WERI-Rb-1 (cell line): ENCODE measurements at places on chromosomes 2 and 18.

DNA sequence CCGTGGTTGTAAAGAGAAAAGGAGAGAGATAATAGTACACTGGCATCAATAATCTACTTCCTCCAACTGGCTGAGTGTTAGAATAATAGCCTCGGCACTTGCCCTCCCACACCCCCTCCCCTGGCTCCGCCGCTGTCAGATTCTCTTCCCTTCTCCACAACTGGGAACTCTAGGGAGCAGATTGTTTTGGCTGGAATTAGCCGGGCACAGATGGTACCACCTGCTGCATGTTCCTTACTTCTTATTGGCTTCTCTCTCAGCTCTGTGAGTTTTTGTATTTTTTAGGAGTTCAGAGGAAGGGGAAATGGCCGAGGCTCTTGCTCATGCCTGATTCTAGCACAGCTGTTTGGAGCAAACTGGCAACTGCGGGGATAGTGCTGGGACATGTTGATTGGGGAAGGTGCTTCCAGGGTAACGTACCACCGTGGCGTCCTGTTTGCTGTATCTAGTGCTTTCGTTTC lies 140.0 kb downstream of the ZEB2 start:
- DNase-seq, result peak; percentile 19

DNA sequence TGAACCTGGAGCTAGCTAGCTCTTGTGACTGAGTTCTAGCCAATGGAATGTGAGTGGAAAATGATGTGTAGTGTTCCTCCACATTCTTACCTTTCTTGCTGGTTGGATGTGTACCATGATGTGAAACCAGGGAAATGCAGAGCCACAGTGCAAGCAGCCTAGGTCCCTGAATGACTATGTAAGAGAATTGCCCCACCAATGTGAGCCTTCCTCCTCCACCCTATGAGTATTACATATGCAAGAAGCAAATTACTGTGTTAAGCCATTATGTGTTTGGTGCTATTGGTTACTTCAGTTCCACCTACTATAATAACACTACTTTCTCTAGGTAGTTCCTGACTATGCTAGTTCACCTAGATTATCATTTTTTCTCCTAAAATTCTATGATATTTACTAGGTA lies 39.6 kb downstream of the LCLAT1 start:
- DNase-seq, result no peak

DNA sequence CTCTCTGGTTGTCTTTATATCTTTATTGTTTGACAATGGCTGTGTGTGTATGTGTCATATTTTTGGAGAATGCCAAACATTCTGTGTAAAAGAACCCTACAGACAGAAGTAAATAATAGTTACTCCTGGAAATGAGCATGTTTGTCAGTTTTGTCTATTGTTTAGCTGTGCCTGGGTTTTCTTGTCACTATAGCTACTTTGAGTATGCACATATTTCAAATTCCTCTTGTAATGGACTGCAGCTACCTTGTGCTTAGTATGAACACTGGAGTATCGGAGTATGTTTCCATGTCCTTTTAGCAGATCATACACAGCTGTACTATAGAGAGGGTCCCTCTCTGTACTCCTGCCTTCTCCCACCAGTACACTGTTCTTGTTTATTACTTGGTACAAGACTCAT lies 58.0 kb upstream of the DOCK10 start:
- DNase-seq, result no peak

DNA sequence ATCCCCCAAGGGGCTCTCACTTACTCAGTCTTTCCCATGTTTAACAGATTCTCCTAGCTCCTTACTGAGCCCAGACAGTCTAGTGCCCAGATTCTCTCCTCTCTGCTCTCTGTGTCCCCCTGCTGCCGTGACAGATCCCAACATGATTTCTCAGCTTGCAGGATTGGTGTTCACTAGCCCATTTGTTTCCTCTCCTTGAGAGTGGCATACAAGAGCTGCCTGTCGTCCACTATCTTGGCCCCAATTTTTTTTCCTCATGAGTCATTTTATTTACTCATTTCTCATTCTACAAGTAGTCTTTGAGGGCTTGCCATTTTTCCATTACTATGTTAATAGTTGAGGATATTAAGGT lies 199.9 kb upstream of the FN1 start:
- no peak for DNase-seq

DNA sequence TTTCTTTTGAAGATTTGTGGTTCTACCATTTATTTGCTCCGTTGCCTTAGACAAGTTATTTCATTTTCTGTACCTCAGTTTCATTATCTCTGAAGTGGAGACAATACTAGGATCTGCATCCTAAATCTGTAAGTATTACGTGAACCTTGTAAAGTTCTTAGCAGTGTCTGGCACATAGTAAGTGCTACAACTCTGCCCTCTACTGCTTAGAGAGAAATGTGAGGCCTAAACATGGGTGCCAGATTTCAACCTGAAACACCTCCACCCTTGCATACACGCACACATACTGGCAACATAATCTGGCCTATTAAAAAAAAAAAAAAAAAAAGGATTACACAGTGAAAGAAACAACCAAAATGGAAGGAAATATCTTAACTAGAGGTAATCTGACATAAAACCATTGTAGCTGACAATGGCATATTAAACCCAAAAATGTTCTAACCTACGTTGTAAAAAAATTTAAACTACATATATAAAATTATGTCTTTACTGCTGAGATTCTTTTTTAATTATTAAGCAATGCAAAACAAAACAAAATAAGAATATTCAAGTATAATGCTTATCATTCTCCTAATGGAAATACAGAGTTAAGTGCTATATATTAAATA lies 132.6 kb downstream of the MAP2 start:
- DNase-seq, result peak; percentile 24

- no peak for DNase-seq
Measured at GRCh38 chr2:57696016-57696415, 350.6 kb upstream of the VRK2 start.

GRCh38 chr2:32484937-32485336 lies 128.1 kb downstream of the BIRC6 start:
- DNase-seq, result no peak

GRCh38 chr2:64626963-64627760 lies 26.6 kb downstream of the SERTAD2 start:
- peak; percentile 95 for DNase-seq

DNA sequence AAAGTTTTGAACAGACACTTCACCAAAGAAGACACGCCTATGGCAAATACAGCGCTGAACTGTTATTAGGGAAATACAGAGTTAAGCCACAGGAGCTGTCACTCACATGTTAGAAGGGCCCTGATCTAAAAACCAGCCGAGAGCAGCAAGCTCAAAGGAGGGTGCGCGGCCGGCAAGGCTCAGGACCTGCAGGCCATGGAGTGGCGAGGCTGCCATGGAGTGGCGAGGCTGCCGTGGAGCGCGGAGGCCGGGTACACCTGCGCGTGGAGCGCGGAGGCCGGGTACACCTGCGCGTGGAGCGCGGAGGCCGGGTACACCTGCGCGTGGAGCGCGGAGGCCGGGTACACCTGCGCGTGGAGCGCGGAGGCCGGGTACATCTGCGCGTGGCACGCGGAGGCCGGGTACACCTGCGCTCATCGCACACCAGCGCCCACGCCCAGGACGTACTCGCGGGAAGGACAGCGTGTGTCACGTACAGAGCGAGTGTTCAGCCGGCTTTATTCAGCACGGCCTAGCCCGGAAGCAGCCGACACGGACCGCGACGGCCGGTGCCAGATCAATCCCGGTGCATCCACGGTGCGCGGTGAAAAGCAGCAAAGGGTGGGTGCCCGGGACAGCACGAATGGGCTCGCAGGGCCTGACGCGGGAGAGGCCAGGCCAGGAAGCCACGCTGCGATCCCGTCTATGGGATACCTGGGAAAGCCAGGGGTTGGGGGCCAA lies 68.8 kb downstream of the SLC66A2 start:
- DNase-seq, result peak; percentile 9

GRCh38 chr18:22681908-22682307 lies 251.2 kb upstream of the RBBP8 start:
- DNase-seq, result no peak

DNA sequence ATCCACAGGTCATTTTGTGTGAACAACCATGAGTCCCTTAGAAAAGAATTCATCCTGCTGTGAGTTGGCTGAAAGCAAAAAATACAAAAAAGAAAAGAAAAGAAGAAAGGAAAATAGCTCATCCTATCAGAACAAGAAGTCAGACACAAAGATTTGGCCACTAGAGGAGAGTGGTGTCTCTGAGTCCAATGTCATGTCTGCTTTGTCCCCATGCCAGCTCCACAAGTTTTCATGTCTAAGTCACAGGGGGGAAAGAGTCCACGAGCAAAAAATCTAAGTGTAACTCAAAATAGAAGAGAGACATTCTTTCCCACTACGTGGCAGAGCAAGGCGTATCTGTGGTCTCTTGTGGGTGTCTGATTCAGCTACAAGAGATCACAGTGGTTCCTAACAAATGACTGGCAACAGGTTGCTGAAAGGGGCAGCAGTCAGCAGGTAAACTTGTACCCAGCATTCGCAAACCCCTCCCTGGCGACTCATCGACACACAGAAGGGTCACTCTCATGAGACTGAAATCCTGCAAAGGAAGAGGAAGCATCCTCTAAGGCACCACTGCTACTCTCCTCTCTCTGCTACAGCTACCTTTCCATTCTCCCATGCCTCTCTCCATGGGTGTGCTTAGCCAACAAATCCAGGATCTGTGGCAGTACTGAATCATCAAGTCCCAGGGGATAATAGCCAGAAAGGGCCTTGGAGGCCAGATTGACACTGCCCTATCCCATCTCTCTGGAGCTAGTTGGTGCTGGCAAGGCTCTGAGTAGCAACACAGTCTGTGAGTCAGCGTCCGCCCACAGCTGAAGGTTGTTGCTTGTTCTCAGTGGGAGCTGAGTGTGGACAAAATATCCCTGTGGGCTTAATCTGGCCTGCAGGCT lies 123.0 kb upstream of the SLC39A10 start:
- DNase-seq, result no peak

GRCh38 chr2:101980368-101980767 lies 11.4 kb upstream of the IL1R2 start:
- DNase-seq, result no peak

GRCh38 chr2:193566276-193566675 lies 1371.5 kb upstream of the TMEFF2 start:
- no peak for DNase-seq

DNA sequence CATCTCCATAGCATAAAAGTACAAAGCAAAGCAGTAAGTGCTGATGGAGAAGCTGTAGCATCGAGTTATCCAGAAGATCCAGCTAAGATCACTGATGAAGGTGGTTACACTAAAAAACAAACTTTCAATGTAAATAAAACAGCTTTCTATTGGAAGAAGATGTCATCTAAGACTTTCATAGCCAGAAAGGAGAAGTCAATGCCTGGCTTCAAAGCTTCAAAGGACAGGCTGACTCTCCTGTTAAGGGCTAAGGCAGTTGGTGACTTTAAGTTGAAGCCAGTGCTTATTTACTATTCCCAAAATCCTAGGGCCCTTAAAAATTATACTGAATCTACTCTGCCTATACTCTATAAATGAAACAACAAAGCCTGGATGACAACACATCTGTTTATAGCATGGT lies 44.0 kb downstream of the METTL8 start:
- DNase-seq, result no peak

DNA sequence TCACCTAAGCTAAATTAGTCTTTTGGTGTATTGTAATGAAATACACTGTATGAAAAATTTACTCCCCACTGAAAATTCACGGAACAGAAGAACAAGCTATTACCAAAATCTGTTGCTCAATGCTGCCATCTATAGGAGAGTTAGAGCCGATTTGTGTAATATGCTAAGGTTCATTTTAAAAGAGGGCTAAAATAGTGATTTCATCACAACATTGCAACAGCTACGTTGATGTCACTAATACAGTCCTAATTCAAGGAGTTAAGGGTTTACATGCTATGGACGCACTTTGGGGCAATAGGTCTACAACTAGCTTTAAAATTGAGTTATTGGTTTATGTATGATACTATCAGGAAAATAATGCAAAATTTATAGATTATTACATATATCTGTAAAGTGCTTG lies 3.0 kb upstream of the IRS1 start:
- no peak for DNase-seq

- DNase-seq, result no peak
Measured at GRCh38 chr2:42450136-42450535, 43.6 kb downstream of the KCNG3 start.

GRCh38 chr18:56268952-56269351 lies 369.4 kb downstream of the TXNL1 start:
- DNase-seq, result no peak

DNA sequence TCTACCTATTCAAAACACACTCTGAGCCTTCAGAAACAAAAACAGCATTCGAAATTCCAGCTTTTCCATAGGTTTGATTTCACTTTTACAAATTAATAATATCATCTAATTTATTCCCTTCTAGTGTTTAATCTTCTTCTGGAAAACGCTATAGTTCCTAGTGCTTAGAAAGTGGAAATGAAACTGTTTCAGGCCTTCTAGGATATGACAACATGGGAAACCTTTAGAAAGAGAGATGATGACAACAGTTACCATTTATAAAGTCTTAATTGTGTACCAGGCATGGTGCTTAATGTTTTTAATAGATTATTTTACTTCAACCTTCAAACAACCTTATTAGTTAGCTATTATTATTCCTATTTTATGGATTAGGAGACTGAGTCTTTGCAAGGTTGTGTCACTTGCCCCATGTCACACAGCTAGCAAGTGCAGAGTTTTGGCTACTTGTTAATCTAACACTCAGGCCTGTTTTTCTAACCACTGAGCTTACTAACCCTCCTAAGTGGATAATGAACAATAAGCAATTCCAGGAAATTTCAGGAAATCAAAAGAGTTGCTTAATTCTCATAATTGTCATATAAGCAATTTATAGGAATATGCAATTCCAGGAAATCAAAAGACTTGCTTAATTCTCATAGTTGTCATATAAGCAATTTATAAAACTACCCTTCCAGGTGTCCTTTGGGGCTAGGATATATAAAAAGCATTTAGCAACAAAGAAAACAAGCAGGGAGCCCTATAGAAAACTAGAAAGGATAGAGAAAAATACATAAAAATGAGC lies 206.0 kb downstream of the ZNF521 start:
- DNase-seq, result no peak

GRCh38 chr2:75560768-75561565 lies at the start of gene EVA1A:
EVA1A (minus strand) TSS chr2:75560939; CDS start chr2:75518140, 42,799 bp downstream.
- DNase-seq, result peak; percentile 34

GRCh38 chr2:88599527-88599926 lies 27.7 kb downstream of the EIF2AK3 start:
- DNase-seq, result no peak
